ENCODE measurements at places on chromosomes 2 and 18. TPM values are rescaled to one million over a fixed set of nuclear protein-coding genes. Genes with fewer than 3 reads are reported as not detected.

RMDN2 gene
- total RNA-seq = 1.7 TPM

RGPD3 gene
- total RNA-seq = 0.21 TPM

NEU2 gene
- not detected for total RNA-seq

CD8B2 gene
- total RNA-seq = 0.09 TPM

FBLN7 gene
- total RNA-seq = 26.8 TPM

LYPD6 gene
- not detected for total RNA-seq

UBXN4 gene
- total RNA-seq = 127 TPM

FAM110C gene
- 0.47 TPM for total RNA-seq

SERPINB4 gene
- total RNA-seq = not detected

PSTPIP2 gene
- 29.2 TPM for total RNA-seq

GRCh38 chr2:144409241-144409640 lies 110.7 kb downstream of the ZEB2 start:
- no peak for DNase-seq

DNA sequence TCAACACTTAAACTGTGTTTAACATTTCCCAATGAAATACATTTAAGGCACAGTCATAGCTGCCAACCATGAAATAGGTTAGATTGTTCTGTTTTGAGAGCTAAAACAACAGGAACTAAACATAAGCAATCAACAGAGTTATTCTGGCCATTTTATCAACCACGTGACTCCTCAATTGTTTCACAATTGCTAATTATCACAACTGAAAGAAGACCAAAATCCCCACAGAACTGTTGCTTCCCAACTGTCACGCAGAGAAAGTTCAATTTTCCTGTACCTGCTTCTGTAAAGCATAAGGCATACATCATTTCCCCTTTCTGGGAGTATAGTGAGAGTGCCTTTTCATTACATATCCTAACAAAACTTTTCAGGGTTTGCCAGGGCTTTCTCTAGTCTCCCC lies 248.6 kb downstream of the EPHA4 start:
- DNase-seq = no peak

GRCh38 chr2:104384961-104385360 lies 469.0 kb upstream of the POU3F3 start:
- no peak for DNase-seq

DNA sequence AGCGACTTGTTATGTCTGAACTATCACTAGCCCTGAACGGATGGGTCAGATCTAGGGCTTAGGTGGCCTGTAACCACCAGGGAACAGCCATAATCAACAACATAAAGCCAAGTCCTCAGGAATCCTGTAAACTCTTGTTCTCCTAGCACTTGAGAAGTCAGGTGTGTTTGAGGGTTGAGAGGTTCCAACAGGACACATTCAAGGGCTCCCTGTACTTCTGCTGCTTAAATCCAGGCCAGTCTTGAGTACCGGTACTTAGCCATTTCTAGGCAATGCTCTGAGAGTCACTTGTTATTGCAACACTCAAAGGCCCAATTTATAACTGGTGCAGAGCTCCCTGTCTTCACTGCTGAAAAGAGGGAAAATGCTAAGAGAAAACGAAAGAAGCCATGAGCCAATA lies 21.6 kb upstream of the SLC40A1 start:
- no peak for DNase-seq

- no peak for DNase-seq
Observed at GRCh38 chr2:2296400-2296799, 34.7 kb downstream of the MYT1L start.

- DNase-seq = no peak
Observed at GRCh38 chr2:173427887-173428668, 73.4 kb downstream of the CDCA7 start.

DNA sequence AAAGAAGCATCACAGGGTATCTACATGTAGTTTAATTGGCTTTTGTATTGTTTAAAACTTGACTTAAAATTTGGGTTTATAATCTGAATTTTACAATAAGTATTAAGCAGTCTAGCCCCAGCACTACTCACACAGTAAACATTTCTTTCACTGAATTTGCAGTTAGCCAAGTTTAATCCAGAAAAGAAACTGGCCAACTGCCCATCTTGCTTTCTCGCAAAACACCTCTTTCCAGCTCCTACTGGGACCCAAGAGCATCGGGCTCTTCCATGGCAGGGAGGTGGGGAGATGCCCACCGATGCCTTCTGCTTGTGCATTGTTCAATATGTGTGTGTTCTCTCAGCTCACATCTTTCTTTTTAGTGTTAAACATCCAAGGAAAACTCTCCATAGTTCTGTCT lies 212.8 kb upstream of the BOD1L2 start:
- no peak for DNase-seq

DNA sequence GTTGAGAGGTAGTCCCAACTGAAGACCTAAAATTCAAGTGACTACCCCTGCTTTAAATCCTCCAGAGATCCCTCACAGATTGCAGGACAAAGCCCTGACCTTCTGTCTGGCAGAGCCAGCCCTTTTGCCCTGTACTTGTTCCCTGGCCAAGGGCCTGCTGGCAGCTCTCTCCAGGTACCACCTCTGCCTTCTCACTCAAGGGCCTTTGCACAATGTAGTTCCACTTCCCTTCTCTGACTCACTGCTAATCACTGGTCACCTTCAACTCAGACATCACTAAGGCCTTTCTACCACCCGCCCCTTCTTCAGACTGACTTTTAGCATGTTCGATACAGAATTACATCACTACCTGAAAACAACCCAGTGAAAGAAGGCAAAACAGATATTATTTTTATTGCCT lies 411.0 kb downstream of the TMEM182 start:
- DNase-seq = no peak

DNA sequence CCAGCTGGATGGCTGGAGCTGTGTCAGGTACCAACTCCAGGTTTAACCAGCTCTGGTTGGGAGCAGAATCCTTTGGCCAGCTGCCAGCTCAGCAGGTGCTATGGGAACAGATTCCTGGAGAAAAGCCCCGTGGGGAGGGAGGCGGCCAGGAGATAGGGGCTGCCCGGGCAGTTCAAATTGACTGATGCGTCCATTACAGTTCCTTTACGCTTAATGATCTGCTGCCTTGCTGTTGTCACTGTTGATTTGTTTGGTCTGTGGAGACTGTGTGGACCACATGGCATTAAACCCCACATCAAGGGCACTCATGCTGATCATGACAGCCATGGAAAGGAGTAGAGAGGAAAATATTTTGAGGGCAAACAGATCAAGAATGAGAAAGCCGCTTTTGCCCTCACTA lies 200.0 kb downstream of the TSN start:
- DNase-seq = no peak

GRCh38 chr2:159882130-159882745 lies 84.2 kb upstream of the CD302 start:
- DNase-seq = peak; percentile 45

- DNase-seq = no peak
Observed at GRCh38 chr2:169036736-169037440, 5.8 kb upstream of the ABCB11 start.

GRCh38 chr2:107717661-107718060 lies 109.0 kb upstream of the RGPD4 start:
- DNase-seq = no peak

- DNase-seq = no peak
Observed at GRCh38 chr2:178076130-178076529, 3.6 kb upstream of the PDE11A start.

GRCh38 chr2:48940606-48941005 lies 185.1 kb upstream of the LHCGR start:
- DNase-seq = no peak

GRCh38 chr18:63271881-63272299 lies 47.7 kb downstream of the BCL2 start:
- DNase-seq = no peak

- no peak for DNase-seq
Observed at GRCh38 chr2:168719446-168719845, 83.0 kb upstream of the NOSTRIN start.

GRCh38 chr18:274313-274712 lies 6.5 kb upstream of the THOC1 start:
- DNase-seq = peak; percentile 31

DNA sequence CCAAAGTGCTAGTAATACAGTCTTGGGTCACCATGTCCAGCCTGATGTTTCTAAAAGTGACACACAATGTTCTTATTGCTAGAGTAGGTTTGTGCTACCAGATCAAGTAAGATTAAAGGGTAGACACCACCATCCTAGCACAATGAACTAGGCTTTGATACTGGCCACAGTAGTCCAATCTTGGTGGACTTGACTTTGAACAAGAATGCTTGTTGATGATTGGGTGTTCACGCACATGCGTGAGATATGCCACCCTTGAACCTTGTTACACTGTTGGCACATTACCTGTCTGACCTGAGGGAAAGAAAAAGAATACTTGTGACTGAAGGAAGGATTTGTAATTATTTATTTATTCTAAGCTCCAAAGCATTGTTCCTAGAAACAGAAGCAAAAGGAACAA lies 72.1 kb upstream of the EMILIN2 start:
- no peak for DNase-seq

DNA sequence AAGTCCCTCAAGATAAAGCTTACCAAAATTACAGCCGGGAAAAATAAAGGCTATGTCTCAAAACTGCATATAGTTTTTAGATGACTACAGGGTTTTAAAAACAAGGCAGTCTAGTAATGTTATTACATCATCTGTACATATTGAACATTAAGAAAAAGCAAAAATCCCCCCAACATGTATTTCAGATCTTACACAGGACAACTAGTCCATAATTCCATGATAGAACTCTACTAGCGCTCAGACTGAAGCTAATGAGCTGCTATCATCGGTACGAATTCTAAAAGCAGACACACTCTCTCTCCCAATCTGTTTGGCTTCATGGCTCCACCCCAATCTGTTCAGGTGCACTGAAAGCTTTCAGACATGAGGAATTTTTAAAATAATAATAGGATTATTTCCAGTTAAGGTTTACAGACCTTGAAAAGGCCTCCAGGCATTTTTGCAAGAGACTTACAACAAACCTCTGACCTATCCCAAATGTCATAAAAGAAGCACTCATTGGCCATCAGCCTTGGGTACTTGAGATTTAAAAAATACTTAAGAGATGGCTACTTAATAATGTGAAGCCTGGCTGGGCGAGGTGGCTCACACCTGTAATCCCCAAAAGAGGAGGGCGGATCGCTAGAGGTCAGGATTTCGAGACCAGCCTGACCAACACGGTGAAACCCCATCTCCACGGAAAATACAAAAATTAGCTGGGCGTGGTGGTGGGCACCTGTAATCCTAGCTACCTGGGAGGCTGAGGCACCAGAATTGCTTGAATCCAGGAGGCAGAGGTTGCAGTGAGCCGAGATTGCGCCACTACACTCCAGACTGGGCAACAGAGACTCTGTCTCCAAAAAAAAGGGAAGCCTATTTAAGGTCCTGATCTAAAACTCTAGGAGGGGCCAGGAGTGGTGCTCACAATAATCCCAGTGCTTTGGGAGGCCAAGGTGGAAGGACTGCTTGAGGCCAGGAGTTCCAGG lies 2.0 kb downstream of the NPC1 start:
- DNase-seq = no peak

Data from activated CD4-positive, alpha-beta T cell treated with anti-CD3 and anti-CD28 coated beads, Interleukin-2, amount 10 ng/mL, durations not matched to agents 24 days and 14 days (primary cell).